Central memory CD4-positive, alpha-beta T cell (primary cell): ENCODE measurements at places on chromosomes 1 and 21.

DNA sequence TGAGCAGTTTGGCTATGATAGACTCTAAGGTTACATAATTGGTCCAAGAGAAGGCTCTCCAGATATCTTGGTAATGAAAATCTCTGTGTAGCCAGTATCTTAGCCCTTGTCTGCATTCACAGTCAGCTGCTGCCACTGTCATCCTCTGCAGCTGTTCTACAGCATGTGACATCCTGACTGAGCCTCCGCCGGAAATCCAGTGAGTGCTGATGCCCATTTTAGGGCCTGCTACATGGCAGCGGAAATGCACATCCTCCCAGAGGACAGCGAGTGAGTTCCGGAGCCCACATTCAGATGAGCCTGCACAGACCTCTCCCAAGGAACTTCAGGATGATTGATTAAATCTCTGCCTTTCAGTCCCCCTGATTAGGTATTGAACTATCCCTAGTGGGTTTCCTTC is 237.1 kb downstream of the HHIPL2 start:
- peak; percentile 38 for DNase-seq

GRCh38 chr1:39173995-39174380 is 30.5 kb upstream of the MACF1 start:
- DNase-seq = no peak

DNA sequence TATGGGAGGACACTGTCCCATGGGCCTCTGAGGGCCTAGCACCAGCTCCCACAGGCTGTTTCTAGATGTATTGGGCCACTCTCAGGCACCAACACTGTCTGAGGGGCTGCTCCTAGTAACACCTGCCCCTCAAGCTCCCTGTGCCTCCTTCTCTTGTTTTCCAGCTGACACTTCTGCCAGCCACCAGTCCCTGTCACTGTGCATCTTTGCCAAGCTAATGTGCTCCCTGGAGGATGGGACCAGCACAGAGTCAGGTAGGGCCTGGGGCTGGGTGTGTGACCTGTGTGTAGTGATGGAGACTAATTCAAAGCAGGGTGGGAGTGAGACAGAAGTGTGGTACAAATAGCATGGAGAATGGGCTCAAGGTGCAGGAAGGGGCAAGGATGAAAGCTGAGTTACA is 29.4 kb upstream of the MAGOH start:
- DNase-seq = no peak

- DNase-seq = no peak
Observed at GRCh38 chr1:196977278-196977677, at the start of gene CFHR5. CFHR5 (plus strand) TSS chr1:196977556; CDS start chr1:196977665, 109 bp downstream.

- no peak for DNase-seq
Observed at GRCh38 chr1:11391886-11392285, 87.1 kb upstream of the DISP3 start.

- no peak for DNase-seq
Observed at GRCh38 chr1:64171797-64172281, 31.6 kb upstream of the UBE2U start.

- no peak for DNase-seq
Observed at GRCh38 chr1:220928725-220929300, 49.6 kb downstream of the HLX start.

DNA sequence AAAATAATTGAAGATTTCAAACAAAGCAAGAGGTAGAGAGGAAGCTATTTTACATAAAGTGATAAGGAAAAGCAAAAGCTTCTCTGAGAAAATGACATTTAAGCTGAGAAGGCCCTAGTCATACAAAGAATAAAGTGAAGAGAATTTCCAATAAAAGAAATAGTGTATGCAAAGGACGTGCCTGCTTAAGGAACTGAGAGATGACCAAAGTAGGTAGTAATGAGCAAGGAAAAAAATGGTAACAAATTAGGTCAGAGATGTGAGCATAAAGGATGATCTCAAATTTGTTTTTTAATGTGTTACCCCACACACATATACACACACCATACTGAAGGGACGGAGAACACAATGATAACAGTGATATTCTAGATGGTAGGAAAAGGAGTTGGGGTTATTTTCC is 46.4 kb downstream of the NRIP1 start:
- no peak for DNase-seq

- DNase-seq = no peak
Observed at GRCh38 chr1:153365696-153366095, 8.0 kb downstream of the S100A9 start.

DNA sequence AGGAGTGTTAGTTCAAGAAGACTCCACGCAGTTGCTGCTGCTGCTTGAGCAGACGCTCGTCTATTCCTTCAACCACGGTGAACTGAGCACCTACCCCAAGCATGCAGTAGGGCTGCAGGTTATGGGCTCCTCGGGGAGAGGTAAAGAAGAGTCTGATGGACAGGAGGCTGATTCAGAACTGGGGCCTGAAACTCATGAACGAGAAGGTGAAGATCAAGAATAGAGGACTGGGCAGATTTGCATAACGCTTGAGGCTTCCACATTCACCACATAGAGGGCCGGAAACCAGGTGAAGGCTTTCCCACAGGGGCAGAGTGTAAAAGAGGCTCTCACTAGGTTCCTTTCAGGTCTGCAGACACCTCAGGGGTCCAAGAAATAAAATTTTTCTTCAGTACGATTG is 9.1 kb downstream of the ABCA4 start:
- no peak for DNase-seq

- no peak for DNase-seq
Observed at GRCh38 chr1:145827966-145828365, 4.0 kb downstream of the POLR3C start.

DNA sequence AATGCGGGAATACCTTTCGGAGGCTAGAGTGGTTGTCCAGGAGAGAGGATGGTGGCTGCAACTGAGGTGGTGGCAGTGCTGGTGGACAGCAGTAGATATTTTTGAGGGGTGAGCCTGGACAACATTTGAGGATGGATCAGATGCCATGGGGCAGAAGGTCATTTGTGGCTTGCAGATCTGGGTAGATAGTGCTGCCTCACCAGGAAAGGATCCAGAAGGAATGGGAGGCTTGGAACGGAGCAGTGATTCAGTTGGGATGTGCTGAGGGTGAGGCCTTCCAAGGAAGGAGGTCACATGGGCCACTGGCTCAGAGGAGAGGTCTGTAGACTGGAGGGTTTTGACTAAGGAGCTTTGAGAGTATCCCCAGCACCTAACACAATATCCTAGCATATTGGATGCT is 110.8 kb upstream of the KAZN start:
- no peak for DNase-seq

- DNase-seq = no peak
Observed at GRCh38 chr1:82377201-82377884, 576.6 kb downstream of the ADGRL2 start.

DNA sequence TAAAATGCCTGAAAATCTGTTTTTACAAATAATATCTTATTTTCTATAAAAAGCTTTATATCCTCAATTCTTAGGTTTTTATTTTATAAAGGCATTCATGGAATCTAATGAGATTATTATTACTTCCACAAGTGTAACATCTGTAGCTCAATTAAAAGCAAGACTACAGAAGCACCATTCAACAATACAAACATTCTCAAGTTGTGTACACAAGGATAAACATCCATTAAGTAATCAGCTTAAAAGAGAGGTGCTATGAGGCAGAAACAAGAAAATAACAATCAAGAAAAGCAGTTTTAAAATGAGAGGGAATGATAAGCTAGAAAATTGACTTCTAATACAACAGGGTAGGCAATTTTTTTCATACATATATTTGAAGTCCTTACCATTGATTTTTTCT is 326.1 kb downstream of the MRPL39 start:
- no peak for DNase-seq

- no peak for DNase-seq
Observed at GRCh38 chr1:112298558-112298957, 97.5 kb upstream of the CTTNBP2NL start.

- no peak for DNase-seq
Observed at GRCh38 chr1:44613941-44614340, 60.3 kb downstream of the TMEM53 start.

DNA sequence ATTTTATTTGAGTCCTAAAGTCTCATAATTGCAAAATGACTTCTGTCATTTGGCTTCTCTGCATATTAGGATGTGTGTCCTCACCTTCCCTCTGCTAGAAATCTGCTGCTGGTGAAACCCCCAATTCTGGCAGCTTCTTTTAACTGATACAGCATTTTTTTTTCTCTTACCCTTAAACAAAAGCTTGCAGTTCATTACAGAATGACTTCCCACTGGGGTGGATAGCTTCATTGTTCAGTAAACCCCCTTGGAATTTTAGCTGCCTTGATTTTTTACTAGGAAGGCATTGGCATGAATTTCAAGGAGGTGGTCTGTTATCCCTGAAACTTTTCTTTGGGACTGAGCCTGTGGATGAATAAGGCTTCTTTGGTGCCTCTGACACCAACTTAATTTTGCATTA is 16.8 kb downstream of the TSEN15 start:
- no peak for DNase-seq

DNA sequence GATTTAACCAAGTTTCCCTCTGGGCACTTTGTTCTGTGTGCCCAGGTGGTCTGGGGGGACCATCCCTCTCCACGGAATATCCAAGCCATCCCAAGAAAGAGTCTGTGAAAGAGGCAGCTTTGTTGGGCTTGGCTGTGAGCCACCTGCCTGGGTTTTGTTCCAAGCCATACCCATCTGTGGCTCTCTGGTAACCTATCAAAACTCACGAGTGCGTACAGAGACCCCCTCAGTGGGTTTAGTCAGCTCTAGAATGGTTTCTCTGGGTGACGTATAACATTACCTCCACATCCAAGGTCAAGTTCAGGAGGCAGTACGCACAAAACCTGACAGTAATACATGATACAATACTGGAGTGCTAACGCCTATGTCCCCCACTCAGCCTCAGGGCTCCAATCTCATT is 54.2 kb downstream of the DNTTIP2 start:
- no peak for DNase-seq

DNA sequence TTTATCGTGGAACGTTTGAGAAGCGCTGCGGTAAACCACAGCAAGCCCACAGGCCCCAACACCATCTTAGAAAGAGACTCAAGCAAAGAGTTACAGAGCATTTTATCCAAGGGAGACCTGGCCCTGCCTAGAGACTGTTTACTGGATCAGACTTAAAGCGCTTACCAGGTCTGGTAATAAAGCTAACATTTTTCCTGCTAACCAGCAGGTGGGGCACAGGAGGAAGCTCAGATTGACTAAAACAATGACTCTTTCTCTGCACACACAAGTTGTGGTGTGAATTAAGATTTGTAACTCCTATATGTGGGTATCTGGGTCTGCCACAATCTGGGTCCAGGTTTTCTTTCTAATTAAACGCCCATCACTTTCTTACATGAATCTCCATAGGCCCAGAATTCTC is 136.5 kb upstream of the ETS2 start:
- DNase-seq = no peak

DNA sequence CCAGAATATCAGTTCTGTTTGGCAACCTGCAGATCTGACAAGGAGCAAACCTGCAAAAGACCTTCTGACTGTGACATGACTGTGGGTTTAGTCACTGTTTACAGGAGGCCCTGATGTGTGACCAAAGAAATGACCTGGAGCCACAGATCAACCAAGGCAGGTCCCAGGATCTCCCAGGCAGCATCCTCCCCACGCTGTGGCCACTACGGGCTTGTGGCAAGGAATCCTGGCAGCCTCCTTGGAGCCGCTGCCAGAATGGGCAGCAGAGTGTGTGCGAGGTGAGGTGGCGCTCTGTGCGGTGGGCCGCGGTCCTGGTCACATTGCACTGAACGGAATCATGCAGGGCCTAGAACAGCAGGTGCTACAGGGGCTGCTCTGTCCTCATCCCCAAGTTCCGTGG is 15.9 kb downstream of the MCM3AP start:
- no peak for DNase-seq

- DNase-seq = no peak
Observed at GRCh38 chr21:45000637-45001133, 60.9 kb downstream of the SLX9 start.

DNA sequence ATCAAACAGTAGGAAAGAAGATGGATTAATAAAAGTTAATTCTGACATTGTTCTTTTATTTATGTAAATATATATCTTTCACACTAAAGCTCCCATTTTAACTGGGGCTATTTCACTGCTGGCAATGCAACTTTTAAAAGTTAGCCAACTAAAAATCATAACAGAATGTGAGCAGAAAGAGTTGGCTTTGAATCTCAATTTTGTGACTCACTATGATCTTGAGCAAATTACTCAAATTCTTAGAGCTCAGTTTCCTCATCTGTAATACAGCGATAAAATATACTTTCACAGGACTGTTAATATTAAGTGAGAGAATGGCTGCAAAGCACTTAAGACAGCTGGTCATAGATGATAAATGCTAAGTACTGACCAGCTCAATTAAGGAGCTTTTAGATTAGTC is 10.8 kb downstream of the EFCAB14 start:
- no peak for DNase-seq

DNA sequence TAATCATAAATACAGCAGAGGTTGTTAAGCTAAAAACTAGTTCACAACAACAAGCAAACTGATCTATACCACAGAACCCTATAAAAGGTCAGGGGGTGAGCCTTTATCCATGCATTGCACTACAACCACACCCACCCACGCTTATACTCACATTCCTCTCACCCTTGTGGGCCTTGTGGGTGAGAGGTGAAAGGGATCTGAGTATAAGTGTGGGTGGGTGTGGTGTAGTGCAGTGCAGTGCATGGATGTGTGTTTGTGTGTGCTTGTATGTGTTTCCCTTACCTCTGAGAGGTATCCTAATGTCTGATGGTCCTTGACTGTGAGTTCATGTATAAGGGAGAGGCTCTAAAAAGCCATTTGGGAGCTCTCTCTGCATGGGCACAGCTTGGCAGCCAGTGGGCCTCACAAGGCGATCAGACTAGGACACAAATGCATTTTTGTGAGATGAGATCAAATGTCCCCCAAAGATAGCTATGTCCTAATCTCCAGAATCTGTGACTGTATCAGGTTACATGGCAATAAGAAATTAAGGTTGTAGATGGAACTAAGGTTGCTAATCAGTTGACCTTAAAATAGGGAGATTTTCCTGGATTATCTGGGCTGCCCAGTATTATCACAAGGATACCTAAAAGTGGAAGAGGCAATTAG is 95.5 kb upstream of the DPT start:
- no peak for DNase-seq

GRCh38 chr1:167687919-167688519 is 33.8 kb upstream of the MPZL1 start:
- peak; percentile 67 for DNase-seq

GRCh38 chr1:35202048-35202719 is 9.2 kb upstream of the SFPQ start:
- DNase-seq = peak; percentile 65

DNA sequence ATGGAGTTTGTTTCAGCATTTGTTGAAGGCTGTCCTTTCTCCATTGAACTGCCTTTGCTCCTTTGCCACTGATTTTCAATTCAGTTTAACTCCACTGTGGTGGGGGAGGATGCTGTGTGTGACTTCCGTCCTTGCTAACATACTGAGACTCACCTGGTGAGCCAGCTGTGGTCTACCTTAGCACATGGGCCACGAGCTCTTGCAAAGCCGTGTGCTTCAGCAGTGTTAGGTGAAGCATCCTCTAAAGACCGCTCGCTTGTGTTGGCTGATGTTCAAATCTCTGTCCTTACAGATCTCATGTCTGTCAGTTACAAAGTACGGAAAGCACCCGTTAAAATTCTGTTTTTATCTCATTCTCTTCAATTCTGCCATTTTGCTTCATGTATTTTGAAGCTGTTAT is 3.6 kb upstream of the SPATC1L start:
- no peak for DNase-seq

GRCh38 chr1:68890736-68891135 is 393.9 kb upstream of the DEPDC1 start:
- DNase-seq = no peak

GRCh38 chr1:41977326-41977725 is 58.6 kb upstream of the HIVEP3 start:
- no peak for DNase-seq

- peak; percentile 30 for DNase-seq
Observed at GRCh38 chr1:233328142-233328921, 808 bp downstream of the MAP3K21 start.

- DNase-seq = no peak
Observed at GRCh38 chr1:202935844-202936243, 8.8 kb upstream of the KLHL12 start.
